ENCODE measurements at places on chromosomes 7 and 10.

- DNase-seq = no peak
Measured at GRCh38 chr7:38122501-38122900, 55.5 kb upstream of the STARD3NL start.

DNA sequence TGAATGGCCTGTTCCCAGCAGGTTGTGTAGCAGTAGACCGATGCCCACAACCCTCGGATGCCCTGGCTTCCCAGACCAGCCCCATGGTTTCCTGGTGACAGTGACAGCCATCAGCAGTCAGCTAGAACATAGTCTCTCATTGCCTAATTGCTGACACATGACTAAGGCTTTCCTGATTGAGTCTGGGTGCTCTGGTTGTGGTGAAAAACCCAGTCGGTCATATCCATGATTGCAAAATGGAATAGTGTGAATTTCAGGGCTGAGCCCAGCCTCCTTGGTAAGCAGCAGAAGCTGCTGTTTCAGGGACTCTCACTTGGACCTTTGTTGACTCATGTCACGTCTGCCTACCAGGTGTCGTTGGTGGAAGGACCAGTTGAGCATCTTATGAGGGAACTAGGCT lies 36.6 kb downstream of the POR start:
- DNase-seq = peak; percentile 54

DNA sequence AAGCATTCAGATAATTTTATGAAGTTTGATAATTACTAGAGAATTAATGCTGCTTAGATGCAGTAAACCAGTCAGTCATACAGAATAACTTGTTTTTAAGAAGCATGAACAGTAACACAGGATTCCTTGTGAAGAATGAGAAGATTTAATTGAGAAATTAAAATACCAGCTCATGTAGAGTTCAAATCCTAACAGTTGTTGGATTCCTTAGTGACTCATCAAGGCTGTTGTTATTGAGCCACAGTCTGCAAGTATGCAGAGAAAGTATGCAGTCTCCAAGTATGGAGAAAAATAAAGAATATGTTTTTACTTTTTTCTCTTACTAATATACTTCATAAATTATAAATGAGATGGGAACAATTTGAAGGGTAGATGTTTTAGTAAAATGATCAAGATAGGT lies 30.2 kb upstream of the CYP26C1 start:
- DNase-seq = peak; percentile 71

DNA sequence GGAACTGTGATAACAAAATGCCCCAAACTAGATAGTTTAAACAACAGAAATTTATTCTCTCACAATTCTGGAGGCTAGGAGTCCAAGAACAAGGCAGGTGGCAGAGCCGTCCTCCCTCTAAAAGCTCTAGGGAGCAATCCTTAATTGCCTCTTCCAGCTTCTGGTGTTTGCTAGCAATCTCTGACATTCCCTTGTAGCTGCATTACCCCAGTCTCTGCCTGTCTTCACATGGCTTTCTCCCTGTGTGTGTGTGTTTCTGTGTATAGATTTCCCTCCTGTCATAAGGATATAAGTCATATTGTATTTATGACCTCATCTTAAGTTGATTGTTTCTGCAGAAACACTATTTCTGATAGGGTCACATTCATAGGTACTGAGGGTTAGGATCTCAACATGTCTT lies 177.5 kb downstream of the WNT2 start:
- DNase-seq = no peak

Measured in EL (cell line).